Amniotic stem cell (primary cell): ENCODE measurements at places on chromosomes 2 and 18.

DNA sequence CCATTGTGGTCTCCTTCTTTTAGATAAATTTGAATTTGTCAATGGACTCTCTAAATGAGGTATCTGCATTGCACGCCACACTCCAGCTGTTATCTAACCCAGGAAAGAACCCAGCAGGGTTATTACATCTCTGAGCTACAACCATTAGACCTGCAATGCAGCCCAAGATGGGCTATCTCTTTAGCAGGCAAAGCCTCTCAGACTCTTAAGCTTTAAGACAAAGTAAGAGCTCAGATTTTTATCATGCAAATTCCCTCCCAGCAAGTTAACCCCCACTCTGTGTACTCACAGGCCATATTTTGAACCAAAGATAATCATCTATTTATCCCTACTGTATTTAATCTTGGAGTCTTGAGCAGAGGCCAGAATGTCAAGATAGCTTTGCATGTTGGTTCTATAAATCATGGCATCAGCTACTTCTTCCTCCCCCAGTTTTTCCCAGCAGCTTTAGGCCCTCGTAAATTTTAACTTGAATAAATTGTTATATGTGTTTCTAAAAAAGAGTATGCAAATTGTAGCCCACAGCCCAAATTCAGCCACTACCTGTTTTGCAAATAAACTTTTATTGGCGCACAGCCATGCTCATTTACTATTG lies 273.7 kb upstream of the PKDCC start:
- no peak for DNase-seq

DNA sequence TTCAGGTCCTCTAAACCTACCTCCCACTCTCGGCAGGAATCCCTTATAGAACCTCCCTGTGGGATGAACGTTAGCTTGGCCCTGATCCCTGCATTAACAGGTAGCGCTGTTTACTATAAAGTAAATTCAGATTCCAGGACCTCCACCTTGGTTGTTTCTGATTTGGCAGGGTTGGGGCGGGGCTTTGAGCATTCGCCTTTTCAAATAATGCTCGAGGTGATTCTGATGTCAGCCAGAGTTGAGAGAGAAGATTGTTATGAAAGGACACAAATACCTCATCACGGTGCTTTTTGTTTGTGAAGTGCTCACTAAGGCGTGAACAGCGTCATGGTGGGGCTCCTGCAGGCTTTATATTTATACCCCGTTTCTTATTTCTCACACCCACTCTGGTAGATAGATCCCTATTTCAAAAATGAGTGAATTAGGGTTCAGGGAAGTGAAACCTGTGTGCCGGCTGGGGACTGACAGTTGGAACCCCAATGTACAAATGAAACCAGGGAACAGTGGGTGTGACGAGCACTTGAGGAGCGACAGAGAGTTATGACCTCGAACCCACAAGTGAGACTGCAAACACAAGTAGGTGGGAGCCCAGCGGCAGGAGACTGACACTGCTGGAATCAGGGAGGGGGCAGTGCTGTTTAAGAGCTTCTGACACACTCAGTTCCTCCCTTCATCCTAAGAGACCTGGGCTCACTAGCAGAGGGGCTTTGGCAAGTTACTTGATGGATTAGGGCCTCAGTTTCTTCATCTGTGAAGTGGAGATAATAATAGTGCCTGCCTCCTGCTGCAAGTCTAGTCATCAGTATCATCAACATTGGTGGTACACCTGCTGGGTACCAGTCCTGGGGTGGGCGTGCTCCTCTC lies 14.2 kb upstream of the CXCR4 start:
- no peak for DNase-seq

- no peak for DNase-seq
Observed at GRCh38 chr2:26559044-26559405, 81.1 kb upstream of the OTOF start.

DNA sequence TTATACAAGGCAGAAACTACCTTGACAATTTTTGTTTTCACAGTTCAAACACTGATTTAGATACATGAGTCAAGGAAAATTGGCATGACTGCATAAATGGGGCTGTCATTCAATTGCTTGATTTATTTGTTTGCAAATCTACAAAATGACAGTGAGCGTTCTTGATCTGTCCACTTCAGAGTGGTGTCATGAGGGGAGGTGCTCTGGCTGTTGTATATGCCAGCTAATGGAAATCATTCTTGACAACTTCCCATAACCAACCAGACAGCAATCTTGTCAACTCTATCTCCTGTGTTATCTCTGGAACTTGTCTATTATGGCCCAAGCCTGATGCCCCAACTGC lies 120.6 kb upstream of the UGP2 start:
- no peak for DNase-seq

GRCh38 chr2:98157557-98157956 lies 70.6 kb downstream of the VWA3B start:
- no peak for DNase-seq

DNA sequence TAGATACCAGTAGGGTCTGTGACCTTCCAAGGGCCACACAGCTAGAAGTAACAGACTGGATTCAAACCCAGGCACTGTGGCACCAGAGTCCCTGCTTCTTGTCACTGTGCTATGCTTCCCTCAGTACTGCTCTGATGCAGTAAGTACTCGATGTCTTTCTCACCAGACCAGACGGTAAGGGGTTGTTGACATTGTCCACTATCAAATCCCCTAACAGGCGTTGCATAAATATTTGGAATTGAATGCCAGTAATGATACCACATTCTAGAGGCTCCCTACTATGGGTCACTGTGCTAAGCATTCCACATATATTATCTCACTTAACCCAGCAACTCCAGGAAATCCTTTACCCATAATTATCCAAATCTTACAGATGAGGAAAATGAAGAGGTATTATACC lies 223.1 kb downstream of the C1D start:
- DNase-seq, result no peak

DNA sequence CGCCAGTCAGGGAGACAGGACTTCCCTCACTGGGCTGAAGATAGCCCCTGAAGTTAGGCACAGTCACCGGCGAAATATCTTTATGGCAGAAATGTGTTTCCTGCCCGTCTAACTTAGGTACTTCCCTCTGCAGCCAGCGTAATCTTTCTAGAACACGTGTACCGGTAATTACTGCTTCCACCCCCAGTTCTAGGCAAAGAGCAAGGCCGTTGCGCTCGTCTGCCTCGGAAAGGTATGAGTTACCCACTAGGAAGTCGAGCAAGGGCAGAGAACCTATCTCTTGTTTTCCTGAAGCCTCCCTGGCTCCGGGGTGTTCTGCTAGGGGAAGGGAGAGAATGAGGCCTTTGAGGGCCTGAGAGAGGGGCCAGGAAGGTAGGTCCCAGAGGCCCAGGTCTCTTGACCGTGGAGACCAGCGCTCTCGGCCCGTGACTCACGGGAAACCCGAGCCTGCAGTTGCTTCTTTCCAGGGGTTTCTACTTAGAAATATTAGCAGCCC lies 70.0 kb downstream of the TWSG1 start:
- DNase-seq, result no peak

- DNase-seq, result no peak
Observed at GRCh38 chr2:44942304-44943030, 965 bp downstream of the SIX3 start.

DNA sequence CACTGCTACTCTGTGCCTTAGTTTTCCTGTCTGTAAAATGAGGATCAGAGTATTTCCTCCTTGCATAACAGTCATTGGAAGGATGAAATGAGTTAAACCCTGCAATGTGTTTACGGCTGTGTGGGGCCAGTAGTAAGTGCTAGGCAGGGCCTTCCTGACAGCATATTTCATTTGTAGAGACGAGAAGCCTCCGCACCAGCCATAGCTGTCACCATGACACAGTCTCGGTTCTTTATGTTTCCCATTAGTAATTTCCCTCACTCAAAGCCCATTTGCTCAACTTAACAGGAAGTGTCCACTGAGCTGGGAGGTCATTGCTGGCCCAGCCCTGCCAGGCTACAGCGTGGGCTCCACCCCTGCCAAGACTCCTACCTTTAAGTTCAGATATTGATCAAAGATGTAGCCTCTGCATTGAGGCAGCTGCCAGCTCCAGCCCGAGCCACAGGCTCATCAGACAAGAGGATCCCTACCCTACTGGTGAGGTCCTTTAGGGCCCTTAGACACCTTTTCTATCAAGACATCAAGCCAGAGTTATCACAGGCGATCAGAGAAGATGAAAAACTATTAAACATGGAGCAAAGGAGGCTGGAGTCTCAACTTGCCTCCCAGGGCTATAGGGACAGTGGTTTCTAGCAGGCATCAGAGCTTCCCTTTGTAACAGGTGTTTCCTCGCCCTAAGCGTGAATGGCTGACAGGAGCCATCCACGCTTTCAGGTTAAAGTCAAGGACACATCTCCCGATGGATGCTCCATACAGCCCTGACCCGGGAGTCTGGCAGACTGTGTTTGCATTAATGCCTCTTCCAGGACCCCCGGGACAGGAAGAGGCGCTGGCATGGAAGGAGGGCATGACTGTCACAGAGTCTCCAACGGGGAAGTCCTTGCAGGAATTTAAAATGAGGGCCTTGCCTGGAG lies 251.7 kb downstream of the NDUFA10 start:
- no peak for DNase-seq

GRCh38 chr2:136020831-136021230 lies 35.4 kb upstream of the DARS1 start:
- DNase-seq, result no peak

- DNase-seq, result no peak
Observed at GRCh38 chr2:152814475-152815030, 96.1 kb downstream of the ARL6IP6 start.

DNA sequence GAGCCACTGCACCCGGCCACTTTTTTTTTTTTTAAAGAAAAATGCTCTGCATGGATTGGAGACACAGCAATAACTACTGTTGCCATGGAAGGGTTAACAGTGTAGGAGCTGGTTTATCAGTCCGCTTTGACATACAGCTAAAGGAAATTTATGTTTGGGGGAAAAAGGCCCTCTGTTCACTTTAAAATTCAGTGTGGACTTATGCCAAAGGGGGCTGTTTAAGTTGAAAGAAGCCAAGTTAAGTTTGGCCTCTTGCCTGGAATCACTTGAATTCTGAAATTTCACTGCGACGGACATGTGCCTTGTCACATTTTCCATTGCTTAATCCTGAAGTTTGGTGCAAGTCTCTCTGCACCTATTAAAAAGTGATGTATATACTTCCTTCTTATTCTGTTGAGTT lies 3.1 kb downstream of the KCNE4 start:
- no peak for DNase-seq

- no peak for DNase-seq
Observed at GRCh38 chr2:171921970-171922229, 361 bp upstream of the HAT1 start.

- DNase-seq, result no peak
Observed at GRCh38 chr18:49669403-49669802, 107.5 kb downstream of the LIPG start.

- DNase-seq, result no peak
Observed at GRCh38 chr2:88845772-88846661, 154.5 kb downstream of the RPIA start.

GRCh38 chr2:54579061-54579681 lies 123.0 kb downstream of the SPTBN1 start:
- DNase-seq, result no peak

- no peak for DNase-seq
Observed at GRCh38 chr2:36271266-36271665, 84.3 kb upstream of the CRIM1 start.

- peak; percentile 24 for DNase-seq
Observed at GRCh38 chr2:8003462-8004075, 678.3 kb upstream of the ID2 start.

GRCh38 chr2:143505542-143505941 lies 376.3 kb downstream of the ARHGAP15 start:
- DNase-seq, result no peak

DNA sequence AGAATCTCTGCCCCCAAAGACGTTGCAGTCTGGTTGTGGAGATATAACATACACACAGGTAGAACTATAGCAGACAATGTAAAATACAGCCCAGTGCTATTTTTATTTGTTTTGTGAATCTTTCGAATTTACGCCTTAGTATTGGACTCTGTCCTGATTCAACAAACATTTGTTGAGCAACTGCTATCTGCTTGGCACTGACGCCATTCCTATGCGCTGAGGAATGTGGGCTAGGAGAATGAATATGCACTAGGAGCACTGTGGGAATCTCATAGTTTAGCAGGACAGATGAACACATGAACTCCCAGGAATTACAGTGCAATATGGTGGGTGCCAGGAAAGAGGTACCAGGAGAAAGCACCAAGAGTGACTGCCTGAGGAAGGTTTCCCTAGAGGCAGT lies 181.7 kb upstream of the SIX3 start:
- no peak for DNase-seq

DNA sequence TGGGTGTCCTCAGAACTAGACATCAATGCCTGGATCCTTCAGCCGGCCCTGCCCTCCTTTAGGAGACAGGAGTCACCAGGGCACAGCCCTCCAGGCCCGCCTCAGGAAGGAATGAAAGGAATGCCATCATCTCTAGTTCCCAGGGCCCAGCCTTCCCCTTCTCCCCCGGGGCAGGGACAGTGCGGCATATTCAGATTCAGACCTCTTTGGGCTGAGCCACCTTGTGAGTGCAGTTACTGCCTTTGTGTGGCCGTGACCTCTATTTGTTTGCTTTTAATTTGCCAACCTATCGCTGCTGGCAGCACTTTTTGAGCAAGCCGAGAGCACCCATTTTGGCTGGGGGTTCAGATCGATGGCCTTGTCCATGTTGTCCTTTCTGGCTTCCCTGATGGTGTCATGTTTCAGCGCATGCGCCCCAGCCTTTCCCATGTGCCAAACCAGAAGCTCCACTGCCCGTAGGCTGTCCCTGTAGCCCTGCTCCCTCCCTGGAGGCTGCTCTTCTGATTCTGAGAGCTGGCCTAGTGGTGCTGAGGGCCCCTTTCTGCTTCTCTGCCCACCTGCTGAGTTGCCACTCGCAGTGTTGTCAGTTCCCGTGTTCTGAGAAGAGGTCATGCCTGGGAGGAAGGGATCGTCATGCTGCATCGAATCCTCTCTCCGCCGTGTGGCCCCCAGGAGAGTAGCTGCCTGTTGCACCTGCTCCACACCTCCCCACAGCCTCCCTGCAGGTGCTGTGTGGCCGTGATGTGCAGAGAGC lies 10.9 kb downstream of the ANKRD23 start:
- DNase-seq, result no peak

DNA sequence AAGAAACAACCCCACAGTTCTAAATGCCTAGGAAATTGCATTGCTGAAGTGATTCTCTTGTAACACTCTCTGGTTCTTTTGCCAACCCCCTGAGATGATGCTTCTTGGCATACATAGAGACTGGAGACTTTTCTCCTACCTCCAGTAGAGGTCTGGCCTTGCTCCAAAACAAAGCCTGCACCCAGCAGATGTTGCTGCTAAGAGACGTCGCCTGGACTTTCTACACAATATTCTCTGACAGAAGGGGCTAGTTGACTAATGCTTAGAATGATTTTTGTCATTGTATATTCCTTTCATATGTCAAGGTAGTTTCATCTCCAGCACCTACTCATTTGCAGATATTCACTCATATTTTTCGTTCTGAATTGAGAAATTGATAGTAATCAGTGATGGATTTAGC lies 24.6 kb downstream of the SOWAHC start:
- no peak for DNase-seq
